ENCODE measurements at places on chromosomes 6 and 20.

- DNase-seq, result no peak
Measured at GRCh38 chr6:22326500-22326899, 29.7 kb upstream of the PRL start.

DNA sequence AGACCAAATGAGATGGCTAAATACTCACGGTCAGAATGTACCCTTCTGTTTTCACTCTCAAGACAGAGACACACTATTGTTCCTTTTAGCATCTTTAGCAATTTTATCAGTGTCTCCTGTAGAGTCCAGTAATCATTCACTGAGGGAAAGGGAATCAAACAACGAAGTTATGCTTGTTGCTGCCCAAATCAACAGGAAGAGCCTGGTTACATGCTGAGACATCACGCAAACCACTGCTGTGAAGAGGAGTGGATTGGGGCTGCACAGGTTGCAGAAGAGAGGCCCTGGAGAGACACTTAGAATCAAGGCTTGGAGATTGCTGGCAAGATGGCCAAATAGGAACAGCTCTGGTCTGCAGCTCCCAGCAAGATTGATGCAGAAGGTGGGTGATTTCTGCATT, 40.5 kb upstream of the B3GAT2 start:
- DNase-seq, result no peak

DNA sequence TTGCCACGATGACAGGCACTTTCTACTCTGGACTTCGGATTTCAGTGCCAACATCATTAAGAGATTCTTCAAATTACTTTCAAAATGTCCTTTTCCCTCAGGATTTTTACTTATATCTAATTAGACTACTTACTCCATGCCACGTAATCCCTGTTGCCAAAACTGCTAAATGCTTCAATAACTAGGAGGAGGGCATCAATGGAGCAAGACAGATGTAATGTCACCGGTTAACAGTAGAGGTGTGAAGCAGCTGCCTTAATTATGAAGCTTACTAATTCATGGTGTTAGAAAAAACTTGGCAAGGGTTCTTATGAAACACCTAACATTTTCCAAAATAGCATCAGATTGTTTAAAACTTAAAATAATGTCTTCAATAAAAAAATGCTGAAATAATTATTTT, 111.2 kb upstream of the SIM1 start:
- no peak for DNase-seq

DNA sequence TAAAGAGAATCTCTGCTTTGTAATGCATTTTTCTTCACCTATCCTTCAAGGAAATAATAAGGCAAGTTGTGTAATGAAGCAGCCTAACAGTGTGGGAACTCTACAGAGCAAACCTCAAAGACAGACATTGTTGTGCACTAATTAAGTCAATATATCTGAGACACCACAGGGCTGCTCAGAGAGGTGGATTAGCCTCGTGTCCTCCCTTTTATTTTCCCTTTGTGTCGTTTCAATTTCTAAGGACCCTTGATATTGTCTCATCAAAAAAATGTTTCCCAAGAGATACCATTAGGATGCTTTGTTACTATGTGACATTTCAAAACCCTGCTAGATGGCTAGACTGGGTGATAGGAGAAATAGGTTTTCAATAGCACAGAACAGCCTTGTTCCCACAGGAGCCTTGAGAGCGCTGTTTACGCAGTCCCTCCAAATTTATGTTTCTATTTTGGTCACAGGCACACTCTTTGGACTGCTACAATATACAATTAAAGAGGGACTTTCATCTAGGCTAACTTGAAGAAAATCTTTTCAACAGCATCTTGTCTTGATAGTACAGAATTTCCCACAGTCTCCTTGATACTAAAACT, 23.1 kb downstream of the UBE3D start:
- no peak for DNase-seq

DNA sequence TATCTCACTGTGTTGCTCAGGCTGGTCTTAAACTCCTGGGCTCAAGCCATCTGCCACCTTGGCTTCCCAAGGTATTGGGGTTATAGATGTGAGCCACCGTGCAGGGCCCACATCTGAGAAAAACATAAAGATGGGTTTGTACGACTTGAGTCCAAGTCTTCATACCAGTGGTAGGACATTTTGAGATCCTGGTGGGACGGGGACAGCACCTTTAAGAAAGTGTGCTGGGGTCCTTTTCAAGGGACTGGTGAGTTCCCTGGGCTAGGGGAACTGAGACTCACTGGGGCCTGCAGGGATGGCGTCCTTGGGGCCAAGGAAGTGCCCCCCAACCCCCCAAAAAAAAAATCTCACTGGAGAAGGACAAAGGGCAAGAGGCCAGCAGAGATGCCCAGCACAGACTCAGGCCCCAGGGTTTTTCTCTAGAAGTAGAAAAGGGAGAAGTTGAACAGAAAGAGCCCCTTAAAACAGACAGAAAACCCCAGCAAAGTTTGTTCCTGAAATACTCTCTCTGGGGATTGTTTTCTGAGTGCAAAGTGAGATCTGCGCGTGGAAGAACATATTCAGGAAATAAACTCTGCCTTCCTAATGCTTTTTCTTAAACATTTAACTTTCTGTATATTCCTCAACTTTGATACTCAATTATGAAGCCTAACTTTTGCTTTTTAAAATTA, 10.7 kb downstream of the OSBPL2 start:
- DNase-seq, result no peak

DNA sequence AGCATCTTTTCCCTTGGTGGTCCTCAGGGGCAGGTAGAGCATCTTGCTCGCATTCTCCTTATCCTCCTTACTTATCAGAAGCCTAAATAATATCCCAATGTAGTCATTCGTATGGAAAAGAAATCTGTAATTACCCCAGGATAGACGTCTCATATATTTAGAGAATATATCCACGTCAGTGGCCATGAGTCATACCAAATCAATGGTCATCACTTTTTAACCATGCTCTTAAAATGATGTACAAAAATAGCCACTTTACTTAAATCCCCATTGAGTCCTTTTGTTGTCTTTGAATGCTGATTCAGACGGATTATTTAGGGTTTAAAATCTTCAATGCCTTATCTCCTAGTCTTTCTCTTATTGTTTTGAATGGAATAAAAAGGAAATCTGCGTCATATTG, 231.7 kb upstream of the STXBP5 start:
- DNase-seq, result no peak

DNA sequence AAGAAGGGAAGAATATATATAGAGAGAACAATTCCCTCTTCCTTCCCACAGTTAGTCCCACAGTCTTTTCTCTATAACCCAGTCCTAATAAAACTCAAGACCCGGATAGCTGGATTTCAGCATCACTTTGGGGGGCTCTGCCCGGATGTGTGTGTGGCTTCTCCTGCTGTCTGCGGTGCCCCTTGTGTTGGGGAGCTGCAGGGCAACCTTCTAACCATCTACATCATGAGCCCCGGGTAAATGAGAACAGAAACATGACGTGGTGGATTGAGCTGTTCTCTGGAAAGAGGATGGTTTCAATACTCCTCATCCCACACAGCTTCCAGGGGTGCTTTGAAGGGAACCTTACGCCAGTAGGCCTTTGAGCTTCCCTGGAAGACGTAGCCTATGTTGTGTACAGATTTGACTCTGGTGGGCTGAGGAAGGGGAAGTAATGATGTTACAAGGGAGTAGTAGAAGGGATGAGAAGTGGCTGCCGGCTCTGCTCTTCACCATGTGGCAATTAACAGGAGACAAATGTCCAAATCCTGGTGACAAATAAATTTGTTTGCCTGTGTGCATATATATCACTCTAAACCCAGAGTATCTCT, 13.5 kb upstream of the PRDM1 start:
- DNase-seq, result no peak

Data from GF-D8 (cell line).